H9 (cell line): ENCODE measurements at places on chromosomes 5 and 9.

- peak; percentile 56 for DNase-seq
Observed at GRCh38 chr9:123312306-123312877, 43.6 kb upstream of the CRB2 start.

GRCh38 chr9:80789831-80790230 is 899.5 kb downstream of the TLE1 start:
- no peak for DNase-seq

GRCh38 chr5:2633992-2634391 is 117.5 kb downstream of the IRX2 start:
- DNase-seq = no peak

- no peak for DNase-seq
Observed at GRCh38 chr5:149939546-149939945, 5.0 kb downstream of the PDE6A start.

DNA sequence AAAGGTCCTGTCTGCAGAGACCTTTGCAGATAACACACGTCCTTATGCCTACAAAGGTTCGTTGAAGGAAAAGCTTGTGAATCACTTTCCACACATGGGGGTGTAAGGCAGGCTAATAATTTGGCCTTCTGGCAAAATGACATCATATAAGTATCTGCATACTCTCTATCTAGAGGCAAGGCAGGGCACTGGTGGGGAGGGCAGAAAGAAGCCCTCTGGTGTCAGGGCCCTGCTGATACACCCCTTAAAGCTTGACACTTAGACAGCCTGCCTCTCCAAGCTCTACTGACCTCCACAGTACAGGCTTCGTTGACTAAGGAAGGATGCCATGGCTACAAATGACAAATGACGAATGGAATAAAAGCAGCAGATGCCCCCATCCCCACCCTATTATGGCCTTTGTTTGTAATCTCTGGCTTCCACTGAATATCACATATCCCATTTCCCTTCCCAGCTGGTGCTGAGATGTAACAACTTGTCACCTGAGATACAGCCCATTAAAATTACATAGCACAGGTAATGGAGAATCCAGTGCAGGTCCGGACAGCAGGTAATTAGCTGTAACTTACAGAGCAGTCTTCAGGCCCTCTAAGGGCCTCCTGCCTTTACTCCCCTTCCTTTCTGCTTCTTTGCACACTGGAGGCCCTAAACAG is 76.9 kb upstream of the IFNK start:
- no peak for DNase-seq

DNA sequence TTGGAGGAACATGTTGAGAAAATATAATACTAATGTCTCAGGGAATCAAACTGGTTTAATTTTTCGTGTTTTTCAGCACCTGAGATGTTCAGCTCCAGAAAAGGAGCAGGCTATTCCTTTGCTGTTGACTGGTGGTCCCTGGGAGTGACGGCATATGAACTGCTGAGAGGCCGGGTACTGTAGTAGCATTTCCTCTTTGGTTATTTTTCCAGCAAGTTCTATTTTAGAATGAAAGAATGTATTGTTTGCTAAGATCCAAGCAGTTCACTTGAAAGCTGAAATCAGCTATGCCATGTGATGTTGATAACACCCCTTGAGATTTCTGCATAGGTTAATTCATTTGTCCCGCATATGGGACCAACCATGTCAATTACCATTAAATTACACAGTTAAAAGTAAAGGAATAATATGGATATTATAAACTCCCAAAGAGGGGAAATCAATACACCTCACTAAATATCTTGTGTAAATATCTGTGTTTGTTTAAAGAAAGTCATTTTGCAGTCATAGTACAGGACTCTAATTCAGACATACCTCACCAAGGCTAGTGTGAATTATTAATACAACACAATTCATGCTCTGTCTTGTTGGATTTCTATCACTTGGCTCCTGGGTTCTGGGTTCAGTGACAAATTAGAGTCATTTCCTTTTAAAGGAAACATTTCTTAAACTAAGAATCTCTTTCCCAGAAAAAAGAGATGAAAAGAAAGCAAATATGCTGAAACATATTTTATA is 126.8 kb downstream of the STK32A start:
- DNase-seq = no peak

DNA sequence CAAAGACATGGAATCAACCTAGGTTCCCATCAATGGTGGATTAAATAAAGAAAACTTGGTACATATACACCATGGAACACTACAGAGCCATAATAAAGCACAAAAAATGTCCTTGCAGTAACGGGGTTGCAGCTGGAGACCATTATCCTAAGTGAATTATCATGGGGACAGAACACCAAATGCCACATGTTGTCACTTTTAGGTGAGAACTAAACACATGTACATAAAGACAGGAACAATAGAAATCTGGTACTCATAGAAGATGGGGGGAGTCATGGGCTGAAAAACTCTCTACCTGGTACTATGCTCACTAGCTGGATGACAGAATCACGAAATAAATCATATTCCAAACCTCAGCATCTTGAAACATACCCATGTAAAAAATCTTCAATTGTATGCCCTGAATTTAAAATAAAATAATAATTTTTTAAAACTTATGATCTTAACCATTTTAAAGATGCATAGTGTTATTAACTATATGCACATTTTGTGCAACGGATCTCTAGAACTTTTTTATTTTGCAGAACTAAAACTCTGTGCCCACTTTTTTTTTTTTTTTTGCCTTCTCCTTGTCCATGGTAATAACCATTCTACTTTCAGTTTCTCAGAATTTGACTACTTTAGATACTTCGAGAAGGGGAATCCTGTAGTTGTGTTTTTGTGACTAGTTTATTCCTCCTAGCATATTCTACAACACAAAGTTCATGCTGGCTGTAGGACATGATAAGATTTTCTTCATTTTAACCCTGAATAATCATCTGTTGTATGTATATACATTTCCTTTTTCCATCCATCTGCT is 1081.6 kb upstream of the ACO1 start:
- no peak for DNase-seq

- no peak for DNase-seq
Observed at GRCh38 chr9:131525643-131526565, 5.2 kb downstream of the UCK1 start.

- no peak for DNase-seq
Observed at GRCh38 chr9:94779031-94779430, 52.5 kb downstream of the AOPEP start.

- DNase-seq = no peak
Observed at GRCh38 chr5:137400571-137400970, 98.6 kb downstream of the SPOCK1 start.

DNA sequence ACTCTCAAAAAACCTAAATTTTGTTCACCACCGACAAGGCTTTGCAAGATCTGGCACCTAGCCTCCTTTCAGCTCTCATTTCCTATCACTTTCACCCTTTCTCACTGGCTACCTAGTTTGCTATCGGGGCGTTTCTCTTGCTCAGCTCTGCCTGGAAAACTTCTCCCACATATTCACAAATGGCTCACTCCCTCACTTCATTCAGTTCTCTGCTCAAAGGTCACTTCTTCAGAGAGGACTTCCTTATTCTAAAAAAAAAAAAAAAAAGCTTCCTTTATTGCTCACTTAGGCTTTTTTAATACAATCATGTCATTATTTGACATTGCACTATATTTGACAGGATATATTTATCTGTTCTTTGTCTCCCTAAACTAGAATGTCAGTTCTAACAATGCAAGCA is 2.1 kb upstream of the SLC25A46 start:
- DNase-seq = no peak

DNA sequence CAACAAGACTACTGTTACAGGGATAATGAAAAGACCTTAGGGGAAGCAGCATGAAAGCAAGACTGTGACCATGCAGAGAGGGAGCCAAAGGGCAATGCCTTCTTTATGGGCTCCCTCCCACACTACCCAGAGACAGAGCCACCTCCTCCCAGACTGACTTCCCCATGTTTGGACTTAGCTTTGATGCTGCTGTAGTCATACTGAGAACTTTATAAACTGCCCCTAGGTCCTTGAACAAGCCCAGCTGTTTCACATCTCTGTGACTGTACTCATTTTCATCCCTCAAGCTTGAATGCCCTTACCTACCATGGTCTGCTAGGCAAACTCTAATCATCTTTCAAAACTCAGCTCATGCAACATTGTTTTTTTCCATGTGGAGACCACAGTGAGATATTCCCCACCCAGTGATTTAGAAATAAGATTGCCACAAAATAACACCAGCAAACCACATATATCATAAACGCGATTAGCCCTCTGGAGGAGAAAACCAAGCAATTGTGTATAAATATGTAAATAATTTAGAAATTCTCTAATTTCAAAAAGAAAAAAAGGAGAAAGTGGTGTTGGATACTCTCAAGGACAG is 23.4 kb upstream of the FAM169A start:
- no peak for DNase-seq

GRCh38 chr5:152400846-152401245 is 4.2 kb downstream of the NMUR2 start:
- DNase-seq = no peak

DNA sequence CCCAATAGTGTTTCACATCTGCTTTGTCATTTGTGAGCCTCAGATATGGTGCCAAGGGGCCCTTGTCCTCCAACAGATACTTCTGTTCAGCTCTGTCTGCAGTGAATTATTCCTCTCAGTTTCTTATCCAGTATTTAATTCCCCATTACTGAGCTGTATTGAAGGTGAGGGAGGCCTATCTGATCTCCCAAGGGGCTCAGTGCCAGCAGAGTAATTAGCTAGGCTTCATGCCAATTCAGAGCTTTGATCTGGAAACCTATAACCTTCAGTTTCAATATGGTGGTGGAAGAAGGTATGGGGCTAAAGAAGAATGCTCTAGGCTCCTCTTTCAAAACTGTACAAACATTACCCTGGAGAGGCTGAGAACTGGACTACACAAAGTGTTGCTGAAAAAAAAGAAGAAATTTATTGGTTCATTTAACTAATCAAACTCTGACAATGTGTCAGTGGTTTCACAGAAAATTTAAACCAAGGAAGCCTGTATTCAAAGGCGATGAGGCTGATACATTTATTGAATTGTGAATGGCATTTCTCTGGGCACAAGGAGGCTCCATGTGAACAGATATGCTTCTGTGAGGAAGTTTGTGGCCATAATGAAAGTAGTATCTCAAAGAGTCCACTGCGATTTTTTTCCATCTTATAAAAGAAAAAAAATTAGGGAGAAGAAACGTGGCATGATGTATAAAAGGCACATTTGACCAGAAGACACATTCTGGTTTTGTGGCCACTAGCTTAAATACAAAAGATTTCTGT is 397.8 kb downstream of the TLE4 start:
- no peak for DNase-seq

GRCh38 chr5:126138281-126138931 is 284.8 kb upstream of the GRAMD2B start:
- DNase-seq = no peak
